ENCODE measurements at places on chromosomes 6 and 20.

DNA sequence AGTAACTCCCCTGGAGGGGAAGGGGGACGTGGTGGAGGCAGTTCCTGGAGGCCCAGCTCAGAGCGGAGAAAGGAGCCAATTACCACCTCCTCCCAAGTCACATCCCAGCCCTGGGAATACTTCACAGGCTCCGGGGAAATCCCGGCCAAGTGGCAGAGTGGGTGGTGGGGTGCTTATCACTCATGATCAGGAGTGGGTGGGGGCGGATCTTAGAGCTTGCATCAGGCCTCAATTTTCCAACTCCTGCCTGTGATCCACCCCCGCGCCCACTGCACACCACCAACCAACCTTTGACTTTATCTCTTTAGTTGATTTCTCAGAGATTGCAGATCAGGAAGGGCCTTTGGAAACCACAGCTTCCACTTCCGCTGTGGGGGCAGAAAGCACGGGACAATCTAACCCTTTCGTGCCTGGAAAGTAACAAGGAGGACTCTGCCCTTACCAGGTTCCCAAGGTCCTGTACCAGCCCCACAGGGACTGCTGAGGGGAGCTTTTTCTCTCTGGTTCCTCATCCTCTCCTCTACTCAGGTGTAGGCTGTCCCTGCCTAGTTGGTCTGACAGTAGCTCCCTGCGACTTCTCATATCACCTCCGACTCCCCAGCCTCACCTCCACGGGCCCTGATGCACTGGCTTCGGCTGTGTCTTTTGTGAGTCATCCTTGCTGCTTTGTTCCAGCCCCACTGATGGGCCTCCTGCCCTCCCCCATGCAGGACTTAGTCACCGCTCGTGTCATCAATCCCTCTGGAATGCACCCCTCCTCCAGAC lies 24.9 kb upstream of the IER3 start:
- DNase-seq = peak; percentile 65

- no peak for DNase-seq
These were observed 154.8 kb downstream of the PTPRK start for GRCh38 chr6:128365520-128366160.

DNA sequence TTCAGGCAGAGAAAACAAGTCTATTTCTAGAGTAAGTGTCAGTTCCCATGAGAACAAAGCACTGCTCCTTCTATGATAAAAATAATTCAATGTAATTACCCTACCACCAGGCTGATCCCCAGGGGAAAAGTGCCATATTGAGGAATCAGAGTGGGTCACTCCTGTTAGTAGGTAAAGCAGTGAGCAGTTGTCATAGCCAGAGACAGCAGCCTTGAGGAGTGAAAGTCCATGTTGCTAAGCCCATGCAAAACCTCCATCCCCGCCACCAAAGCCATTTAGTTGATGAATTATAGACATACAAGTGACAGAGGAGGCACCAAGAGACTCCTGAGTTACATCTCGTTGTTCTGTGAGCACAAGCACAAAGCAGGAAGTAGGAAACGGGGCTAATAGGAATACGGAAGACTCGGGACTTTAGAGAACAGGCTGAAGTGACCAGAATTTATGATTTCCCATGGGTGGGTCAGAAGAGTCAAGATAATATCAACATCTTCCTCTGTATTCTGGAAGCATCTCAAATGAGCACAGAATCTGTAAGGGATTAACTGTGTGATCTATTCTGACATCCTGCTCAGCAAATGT lies 197.9 kb downstream of the MAFB start:
- no peak for DNase-seq

DNA sequence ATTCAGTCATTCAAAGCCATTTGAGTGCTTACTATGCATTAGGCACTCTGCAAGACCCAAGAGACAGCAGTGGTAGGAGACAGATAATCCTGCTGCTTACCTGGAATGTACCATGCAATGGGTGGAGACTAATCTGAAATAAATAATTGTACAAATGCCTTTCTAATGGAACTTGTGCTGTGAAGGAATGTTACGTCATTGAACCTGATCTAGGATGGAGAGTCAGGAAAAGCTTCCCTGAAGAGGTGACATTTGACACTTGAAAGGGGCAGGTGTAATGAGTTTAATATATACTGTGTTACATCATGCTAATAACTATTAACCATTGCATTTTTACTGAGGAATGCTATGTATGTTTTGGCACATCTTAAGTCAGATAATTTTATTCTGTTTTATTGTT lies 491.0 kb upstream of the FLRT3 start:
- DNase-seq = no peak

GRCh38 chr20:37680420-37680819 lies 13.4 kb upstream of the CTNNBL1 start:
- DNase-seq = no peak
